ENCODE measurements at places on chromosomes 6 and 20.

DNA sequence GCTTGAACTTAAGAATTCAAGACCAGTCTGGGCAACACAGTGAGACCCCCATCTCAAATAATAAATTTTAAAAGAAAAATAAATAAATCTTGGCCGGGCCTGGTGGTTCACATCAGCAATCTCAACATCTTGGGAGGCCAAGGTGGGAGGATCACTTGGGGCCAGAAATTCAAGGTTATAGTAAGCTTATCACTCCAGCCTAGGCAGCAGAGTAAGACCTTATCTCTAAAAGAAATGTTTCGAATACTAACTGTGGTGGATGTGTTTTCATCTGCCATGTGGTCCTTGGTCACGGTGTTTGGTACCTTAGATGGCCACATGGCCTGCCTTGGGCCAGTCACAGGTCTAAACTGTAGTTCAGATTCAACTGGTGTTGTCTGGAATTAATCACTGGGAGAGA lies 5.8 kb downstream of the UBE2C start:
- no peak for DNase-seq

DNA sequence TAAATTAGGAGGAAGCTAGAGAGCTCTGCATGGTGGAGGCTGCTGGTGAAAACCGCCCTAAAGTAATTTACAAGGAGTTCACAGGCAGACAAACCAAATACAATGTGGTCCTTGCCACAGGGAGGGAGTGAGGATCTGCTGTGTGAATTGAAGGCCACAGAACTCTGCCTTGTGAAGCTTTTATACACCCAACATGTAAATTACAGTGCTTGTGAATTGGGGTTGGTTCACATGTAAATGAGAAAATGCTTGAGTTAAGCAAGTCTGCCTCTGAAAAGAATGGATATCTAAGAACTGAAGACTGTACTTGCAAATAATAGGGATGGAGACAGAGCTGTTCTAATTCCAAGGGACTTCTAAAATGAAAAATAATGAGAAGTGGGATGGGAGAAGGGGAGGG lies 194.2 kb downstream of the SLC35F1 start:
- no peak for DNase-seq

DNA sequence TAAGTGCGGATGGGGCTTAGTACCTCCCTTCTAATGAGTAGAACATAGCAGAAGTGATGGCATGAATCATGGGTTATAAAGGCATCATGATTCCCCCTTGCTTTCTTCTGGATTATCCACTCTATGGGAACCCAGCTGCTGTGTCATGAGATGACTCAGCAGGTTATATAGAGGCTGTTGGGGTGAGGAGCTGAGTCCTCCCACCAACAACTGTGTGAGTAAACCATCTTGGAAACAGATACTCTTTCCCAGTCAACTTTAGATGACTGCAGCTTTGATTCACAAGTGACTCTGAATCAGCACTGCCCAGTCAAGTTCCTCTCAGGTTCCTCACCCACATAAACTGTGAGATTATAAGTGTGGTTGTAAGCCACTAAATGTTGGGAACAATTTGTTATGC lies 46.3 kb downstream of the FAM83B start:
- DNase-seq, result no peak

DNA sequence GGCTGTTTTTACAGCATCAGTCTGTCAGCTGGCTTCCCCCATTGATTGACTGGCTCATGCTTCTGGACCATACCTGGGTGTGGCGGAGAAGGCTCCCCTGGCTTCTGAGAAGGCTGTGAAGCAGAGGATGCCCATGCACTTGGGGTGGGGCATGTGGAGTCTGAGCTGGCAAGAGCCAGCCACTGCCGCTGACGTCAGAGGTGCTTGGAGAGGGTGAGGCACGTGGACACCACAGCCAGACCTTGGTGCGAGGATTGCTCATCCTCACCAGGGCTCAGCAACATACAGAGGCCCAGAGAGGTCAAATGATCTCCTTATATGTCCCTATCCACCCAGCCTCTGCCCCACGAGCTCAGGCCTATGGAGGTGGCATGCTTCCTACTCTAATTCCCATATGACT lies 211.2 kb upstream of the PMEPA1 start:
- DNase-seq, result no peak

- no peak for DNase-seq
Measured at GRCh38 chr20:64212755-64213154, 42.8 kb upstream of the PCMTD2 start.

DNA sequence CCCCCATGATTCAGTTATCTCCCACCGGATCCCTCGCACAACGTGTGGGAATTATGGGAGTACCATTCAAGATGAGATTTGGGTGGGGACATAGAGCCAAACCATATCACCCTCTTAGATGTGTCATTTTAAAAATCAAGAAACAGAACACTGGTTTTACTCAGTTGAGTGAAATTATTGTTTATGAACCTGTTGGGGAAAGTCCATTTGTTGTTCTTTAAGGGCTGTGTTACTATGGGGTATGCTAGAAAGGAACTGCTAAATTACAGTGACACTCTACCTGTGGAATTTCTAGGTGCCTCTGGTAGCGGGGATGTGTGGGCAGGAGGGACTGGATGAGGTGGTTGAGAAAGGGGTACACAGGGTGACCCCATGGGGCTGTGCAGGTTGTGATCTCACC lies 28.9 kb downstream of the STX11 start:
- DNase-seq, result no peak

DNA sequence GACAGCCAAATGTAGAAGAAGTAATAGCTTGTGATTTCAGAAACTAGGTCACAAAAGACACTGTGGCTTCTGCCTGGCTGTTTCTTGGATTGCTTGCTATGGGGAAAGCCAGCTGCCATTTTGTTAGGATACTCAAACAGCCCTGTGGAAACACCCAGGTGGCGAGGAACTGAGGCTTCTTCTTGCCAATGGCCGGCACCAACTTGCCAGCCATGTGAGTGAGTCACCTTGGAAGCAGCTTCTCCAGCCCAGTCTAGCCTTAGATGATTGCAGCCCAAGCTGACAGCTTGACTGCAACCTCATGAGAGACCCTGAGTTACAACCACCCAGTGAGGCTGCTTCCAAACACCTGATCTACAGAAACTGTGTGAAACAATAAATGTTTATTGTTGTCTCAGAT lies 11.9 kb upstream of the KIAA1755 start:
- no peak for DNase-seq

DNA sequence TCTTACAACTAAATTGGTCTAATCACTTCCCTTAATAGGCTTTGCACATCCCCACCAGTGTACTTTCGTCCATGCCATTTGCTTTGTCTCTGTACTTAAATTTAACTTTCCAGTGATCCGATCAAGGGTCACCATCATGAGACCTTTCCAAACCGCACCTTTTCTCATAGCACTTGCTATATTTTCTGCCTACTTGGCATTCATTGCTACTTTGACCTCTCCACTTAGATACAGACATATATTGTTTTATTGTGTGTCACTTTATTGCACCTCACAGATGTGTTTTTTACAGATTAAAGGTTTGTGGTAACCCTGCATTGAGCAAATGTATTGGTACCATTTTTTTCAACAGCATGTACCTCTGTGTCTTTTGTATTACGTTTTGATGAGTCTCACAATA lies 14.8 kb downstream of the SUMO4 start:
- no peak for DNase-seq

DNA sequence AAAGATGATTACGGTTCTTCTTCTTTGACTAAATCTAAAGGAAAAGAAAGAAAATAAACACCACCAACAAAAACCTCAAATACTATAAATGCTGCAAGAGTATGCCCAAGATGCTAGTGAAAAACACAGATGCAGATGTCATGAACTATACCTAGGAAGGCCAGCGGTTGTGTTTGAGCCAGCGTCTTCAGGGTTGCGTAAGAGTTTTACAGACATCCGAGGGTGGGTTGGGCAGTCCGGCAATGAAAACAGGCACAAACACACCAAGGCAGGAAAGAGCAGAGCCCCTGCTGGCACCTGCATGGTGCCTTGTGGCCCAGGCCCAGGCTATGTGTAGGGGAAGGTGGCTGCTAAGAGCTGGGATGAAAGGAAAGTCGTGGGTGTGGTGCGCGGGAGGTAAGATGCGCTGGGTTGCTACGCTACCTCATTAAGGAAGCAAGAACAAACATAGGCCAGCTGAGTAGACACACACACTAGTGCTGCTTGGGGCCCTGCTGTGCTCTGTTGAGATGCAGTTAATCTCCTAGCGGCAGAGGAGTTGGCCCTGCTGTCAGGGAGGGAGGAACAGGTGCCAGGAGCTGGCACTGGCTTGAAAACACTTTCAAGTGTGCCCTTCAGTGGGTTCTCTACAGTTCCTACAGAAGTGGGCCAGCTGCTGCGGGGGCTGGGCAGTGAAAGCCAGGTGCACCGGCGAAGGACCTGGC lies 170.2 kb upstream of the PLN start:
- DNase-seq, result no peak

- DNase-seq, result no peak
Measured at GRCh38 chr20:47934761-47935160, 149.5 kb upstream of the SULF2 start.

GRCh38 chr6:15017261-15017660 lies 228.6 kb upstream of the JARID2 start:
- DNase-seq, result no peak

DNA sequence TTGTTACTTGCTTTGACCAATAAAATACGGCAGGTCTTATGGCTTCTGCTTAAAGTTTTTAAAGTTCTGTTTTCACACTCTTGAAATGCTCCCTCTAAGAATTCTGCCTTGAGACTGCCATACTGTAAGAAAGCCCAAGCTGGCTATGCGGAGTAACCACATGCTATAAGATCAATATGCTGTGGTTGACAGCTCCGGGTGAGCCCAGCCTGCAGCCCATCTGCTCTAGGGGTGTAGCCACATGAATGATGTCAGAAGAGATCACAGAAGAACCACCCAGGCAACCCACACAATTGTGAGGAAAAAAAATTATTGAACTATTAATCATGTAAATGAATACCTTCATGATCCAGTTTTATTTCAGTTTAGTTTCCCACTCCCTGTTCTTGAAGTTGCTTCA lies 26.1 kb upstream of the SH3BGRL2 start:
- DNase-seq, result no peak

DNA sequence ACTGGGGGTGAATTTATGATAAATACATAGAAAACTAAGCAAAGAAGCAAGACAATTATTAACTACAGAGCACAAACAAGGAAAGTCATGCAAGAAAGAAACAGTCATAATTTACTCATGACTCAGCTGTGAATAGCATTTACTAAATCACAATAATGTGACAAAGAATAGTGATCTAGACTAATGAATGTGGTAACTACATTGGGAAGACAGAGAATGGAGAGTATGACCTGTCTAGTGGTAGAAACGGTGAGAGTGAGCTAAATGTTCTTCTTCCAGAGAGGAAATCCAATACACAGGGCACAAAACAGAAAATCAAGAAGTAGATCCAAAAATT lies 153.5 kb upstream of the DST start:
- DNase-seq, result no peak

DNA sequence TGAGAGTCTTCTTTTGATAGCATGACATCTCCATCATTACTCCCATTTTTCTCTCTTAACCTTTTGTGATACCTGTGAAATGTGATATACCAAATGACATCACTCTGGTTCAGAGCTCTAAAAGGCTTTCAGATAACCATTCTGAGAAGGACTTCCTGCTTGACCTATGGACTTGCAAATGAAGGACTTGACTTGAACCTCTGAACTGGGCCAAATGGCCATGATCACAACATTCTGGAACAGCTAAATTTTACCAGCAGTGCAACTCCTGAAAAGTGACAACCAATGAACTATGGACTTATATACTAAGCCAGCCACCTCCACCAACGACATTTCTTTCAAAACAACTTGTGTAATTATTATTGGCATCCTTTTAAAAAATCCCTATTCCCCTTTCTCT lies 1085.8 kb upstream of the CITED2 start:
- no peak for DNase-seq

DNA sequence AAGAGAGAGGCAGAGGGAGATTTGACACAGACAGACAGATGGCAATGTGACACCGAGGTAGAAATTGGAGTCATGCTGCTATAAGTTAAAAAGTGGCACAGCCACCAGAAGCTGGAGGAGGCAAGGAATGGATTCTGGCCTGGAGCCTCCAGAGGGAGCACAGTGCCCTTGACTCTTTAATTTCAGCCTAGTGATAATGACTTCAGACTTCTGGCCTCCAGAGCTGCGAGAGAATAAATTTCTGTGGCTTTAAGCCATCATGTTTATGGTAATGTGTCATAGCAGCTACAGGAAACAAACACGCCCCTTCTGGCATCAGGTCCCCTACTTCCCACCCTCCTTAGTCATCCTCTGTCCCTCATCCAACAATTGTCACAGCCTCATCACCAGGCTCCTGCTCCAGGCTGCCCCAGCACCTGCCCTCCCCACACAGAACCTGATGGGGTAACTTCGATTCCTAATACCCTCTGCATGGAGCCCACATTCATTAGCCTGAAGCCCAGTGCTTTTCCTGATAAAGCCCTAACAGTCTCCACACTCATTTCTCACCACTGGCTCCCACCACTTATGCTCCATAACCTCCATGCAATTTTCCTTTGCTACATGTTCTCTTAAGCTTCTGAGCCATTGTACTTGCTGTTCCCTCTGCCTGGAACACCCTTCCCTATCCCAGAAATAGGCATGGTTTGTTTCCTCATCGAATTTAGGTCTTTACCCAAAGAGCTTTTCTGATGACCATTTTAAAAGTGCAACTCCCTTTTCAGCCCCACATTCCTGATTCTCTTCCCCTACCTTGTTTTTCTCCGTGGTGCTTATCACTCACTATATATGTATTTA lies 69.7 kb upstream of the TOX2 start:
- peak; percentile 79 for DNase-seq

DNA sequence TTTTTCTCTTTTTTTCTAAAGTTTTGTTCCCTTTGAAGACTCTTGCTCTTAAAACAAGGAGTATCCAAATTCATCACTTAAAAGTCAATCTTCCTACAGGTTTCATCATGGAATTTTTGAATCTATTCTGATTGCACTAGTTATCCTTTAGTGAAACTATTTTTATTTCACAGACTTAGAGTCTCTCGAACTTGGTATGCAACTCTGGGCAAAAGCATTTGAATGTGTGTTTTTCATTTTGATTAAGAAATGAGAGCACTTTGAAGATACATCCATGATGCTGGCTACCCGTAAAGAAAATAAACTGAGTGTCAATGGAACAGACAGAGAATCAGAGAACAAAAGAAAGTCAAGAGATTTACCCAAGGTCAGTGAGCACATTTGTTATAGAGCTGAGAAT lies 586.5 kb downstream of the EPM2A start:
- DNase-seq, result no peak

- DNase-seq, result no peak
Measured at GRCh38 chr6:22886650-22887581, 317.6 kb downstream of the HDGFL1 start.

GRCh38 chr6:169854083-169854725 lies 102.8 kb downstream of the ERMARD start:
- DNase-seq, result no peak
